GM13977 (cell line): ENCODE measurements at places on chromosomes 7 and 10.

DNA sequence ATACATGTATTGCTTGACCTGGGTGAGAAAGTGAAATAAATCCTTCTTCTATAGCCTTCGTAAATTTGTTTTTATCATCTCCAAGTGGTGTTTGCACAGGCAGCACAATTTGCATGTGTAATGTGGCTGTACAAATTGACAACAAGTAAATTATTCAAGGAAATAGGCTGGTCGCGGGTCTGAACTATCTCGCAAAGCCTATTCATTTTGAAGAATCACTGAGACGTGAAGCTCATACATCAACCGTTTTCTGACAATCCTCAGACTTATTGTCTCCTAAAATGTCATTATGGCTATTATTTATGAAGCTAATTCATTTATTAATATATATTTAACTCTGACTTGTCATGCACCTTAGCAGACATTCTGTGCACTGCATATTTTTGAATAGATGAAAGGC lies 16.2 kb upstream of the FAM204A start:
- no peak for DNase-seq

DNA sequence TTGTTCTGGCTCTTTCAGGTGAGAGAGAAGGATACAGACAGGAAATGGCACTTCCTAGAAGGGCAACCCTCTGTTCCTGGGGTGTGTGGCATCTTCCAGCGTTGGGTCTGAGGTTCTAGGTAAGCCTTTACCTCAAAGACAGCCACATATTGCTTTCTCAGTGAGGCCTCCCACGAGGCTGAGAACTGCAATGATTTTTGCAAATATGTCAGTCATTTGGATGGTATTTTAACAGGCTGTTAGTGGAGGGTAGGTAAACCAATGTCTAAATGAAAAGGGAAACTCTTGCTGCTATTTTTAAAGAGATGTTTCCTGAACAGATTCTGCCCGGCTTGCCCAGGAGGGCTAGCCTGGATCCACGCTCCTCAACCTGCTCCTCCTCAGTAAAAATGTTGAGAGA lies 240.3 kb upstream of the KLF6 start:
- no peak for DNase-seq

DNA sequence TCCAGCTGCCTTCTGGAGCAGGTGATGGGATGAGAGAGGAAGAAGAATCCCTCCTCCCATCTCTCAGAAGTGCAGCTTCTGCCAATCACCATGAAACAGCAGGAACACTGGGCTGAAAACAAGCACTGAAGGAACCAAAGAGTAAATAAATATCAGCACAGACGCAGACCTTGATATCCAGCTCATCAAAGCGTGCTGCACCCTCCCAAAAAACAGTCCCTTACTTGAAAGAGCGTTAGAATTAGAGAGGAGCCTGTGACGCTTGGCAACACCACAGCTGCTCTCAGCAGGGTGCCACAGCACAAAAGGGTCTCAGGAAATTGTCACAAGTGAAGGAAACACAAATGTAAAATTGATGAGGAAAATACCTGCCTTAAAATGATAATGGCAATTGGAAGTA lies 39.5 kb downstream of the KLF6 start:
- DNase-seq: no peak

DNA sequence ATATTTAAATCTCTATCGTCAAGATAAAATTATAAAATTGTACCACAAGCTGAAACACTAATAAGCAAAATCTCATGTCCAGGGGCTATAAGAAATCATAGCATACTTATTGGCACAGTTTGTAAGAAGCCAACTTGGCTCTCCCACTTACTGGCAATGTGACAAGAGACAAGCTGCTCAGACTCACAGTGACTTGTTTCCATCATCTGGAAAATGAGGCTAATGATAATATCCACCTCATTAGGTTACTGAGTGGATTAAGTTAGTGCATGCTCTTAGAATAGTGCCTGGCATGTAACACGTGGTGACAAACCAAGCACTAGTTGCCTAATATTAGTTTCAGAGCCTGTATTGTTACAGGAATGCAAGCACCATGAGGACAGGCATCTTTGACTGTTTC lies 234.4 kb downstream of the GLI3 start:
- no peak for DNase-seq

GRCh38 chr10:54880996-54881395 lies 80.0 kb upstream of the PCDH15 start:
- no peak for DNase-seq

- no peak for DNase-seq
Observed at GRCh38 chr10:132434405-132435005, 37.5 kb downstream of the PWWP2B start.

DNA sequence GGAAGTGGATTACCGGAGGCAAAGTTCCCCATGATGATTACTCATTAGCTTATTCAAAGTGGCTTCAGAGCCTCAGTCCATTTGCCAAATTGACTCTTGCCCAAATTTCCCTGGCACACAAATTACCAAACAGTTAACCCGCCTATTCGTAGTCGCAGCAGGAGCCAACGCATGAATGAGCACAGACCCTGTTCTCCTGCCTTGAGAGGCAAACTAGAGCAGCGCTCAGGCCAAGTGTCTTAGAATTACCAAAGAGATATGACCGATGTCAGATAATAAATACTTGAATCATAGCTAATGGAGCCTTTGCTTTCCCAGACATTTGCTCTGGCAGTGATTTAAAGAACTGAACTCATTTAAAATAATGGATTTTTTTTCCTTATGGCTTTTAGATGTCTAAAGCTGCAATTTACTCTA lies 64.9 kb downstream of the CTTNBP2 start:
- no peak for DNase-seq

- no peak for DNase-seq
Observed at GRCh38 chr10:29663718-29664117, 28.9 kb upstream of the SVIL start.

- no peak for DNase-seq
Observed at GRCh38 chr10:107213861-107214260, 49.4 kb upstream of the SORCS1 start.

DNA sequence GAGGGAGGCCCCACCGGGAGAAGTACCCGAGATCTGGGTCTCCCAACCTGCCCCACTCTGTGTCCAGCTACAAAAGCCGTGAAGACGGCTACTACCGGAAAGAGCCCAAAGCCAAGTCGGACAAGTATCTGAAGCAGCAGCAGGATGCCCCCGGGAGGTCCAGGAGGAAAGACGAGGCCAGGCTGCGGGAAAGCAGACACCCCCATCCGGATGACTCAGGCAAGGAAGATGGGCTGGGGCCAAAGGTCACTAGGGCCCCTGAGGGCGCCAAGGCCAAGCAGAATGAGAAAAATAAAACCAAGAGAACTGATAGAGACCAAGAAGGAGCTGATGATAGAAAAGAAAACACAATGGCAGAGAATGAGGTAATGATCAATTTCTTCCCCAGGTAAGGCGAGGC lies 59.1 kb upstream of the PDCD4 start:
- no peak for DNase-seq

- no peak for DNase-seq
Observed at GRCh38 chr10:25071227-25071626, 54.8 kb downstream of the THNSL1 start.

DNA sequence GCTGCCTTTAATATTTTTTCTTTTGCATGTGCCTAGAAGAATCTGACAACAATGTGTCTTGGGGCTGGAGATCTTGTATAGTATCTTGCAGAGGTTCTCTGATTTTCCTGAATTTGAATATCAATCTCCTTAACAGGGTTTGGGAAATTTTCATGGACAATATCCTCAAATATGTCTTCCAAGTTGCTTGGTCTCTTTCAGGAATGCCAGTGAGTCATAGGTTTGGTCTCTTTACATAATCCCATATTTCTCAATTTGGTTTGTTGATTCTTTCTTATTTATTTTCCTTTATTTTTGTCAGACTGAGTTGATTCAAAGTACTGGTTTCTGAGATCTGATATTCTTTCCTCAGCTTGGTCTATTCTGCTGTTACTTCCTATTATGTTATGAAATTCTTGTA lies 208.7 kb upstream of the GLI3 start:
- DNase-seq: no peak

DNA sequence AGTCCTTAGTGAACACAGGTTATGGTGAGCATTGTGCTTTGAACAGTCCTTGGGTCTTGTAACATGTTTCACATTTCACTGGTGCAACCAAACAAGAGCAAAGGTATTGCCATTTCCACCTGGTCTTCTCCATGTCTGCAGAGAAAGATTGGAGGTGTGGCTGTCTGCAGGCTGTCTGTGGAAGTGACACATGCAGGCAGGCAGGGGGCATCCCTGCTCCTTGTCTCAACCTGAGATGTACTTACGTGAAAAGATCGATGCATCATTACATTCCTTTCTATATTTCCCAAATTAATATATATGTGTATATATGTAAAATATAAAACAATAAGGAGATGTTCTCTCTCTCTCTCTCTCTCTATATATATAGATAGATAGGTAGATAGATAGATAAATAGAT lies 54.3 kb downstream of the LRRC18 start:
- no peak for DNase-seq

DNA sequence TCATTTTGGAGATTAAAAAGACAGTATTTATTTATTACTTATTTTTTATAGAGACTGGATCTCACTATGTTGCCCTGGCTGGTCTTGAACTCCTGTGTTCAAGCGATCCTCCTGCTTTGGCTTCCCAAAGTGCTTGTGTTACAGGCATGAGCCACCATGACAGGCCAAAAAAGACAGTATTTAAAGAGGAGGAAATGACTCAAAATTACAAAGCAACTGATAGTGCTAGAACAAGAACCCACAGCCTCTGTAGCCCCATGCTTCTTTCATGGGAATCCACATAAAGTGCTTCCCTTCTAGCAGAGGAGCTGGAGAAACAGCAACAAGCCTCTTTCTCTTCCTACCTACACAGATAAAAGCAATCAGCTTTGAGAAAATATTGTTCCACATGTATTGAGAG lies 230.7 kb upstream of the PODXL start:
- no peak for DNase-seq

DNA sequence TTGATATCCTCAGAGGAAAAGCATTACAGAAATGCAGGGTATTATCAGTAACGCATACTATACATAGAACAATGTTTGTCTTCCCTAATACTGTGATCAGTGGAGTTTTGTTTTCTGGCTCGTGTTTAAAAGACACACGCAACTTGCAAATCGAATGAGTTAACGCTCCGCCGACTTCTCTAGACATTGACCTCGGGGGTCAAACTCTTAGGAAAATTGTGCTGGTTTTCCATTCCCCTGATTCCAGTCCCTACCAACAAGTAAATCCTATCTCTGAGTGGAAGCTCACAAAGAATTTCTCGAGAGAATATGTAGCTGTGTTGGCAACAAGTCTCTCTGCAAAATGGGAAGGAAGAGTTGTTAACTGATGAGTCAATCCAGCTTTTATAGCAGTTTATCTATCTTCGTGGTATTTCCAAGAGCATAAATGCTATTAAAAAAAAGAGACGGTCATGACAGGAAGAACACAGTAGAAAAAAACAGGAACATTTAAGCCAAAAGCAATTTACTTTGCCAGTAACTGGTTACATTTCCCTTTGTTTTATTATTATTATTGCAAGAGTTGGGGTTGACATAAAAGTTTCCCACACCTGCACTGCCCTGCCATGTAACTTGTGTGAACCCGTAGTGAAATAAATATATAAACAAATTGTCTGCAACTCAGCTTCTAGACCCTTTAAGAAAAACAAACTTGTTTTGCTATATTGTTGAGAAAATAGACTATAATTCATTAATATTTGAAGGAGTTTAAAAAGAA lies 144.4 kb downstream of the ARID5B start:
- DNase-seq: no peak

- peak; percentile 66 for DNase-seq
Observed at GRCh38 chr10:12448729-12449391, 99.5 kb downstream of the CAMK1D start.

DNA sequence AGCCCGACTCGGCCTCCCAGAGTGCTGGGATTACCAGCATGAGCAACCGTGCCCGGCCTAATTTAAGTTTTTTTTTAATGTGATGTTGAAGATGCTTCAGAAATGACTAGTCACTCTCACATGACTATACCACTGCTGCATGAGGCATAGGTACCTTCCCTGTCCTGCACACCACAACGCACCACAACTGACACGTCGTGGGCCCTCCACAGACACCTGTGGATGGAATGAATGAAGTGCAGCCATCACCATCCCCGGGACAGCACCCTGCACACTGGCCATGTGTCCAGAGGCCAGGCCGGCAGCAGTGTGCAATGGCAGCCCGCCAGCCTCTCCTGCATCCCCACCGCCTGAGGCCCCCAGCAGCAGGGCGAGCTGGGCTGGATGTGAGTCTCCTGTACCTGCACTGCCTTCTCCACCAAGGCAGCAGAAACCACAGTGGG lies 55.1 kb downstream of the VOPP1 start:
- peak; percentile 65 for DNase-seq
